ENCODE measurements at places on chromosomes 1 and 21. TPM values are rescaled to one million over a fixed set of nuclear protein-coding genes. Genes with fewer than 3 reads are reported as not detected.

E2F2 gene
- 2.2 TPM for total RNA-seq

CFHR2 gene
- total RNA-seq, result not detected

HSD3B2 gene
- total RNA-seq, result not detected

HES2 gene
- total RNA-seq, result not detected
